HEK293T (cell line): ENCODE measurements at places on chromosomes 3 and 15.
A peak's percentile ranks its signal among the peaks of the same experiment; 100 is the strongest.

GRCh38 chr3:179083977-179084376 is 12.4 kb upstream of the ZMAT3 start:
- no peak for DNase-seq

- DNase-seq, result no peak
Measured at GRCh38 chr3:46471371-46471914, 6.7 kb upstream of the LTF start.

DNA sequence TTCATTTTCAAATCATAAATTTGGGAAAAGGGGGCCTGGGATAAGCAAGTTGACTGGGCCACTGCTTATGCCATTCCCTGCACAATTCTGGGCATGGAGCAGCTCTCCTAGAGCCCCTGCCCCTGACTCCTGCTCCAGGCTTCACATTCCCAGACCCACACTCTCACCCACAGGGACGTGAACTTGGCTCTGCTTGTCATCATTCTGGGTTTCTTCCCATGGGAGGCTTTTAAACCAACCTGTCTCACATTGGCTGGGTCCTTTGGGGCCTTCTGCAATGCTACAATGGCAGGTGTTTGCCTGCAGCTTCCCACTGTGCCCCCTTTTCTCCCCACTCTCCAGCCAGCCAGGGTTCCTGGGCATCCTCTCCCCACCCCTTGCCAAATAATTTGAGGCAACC is 49.1 kb downstream of the CYP19A1 start:
- DNase-seq, result no peak

DNA sequence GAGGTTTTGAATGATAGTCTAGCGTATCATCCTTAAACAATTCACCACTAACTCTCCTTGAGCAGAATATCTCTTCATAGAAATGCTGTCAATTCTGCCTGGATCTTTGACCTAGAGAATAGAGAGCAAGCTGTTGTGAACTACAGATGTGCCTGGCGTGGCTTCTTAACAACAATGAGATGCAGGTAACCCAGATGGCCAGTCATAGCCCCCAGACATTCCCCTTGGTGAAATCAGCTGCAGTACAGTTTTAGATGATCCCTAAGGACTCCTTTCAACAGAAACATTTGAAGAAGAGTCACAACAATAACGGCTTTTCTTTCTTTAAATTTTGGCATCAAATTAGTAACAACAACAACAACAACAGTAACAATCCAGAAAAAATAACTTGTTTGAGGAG is 1041.3 kb downstream of the ROBO1 start:
- DNase-seq, result no peak

DNA sequence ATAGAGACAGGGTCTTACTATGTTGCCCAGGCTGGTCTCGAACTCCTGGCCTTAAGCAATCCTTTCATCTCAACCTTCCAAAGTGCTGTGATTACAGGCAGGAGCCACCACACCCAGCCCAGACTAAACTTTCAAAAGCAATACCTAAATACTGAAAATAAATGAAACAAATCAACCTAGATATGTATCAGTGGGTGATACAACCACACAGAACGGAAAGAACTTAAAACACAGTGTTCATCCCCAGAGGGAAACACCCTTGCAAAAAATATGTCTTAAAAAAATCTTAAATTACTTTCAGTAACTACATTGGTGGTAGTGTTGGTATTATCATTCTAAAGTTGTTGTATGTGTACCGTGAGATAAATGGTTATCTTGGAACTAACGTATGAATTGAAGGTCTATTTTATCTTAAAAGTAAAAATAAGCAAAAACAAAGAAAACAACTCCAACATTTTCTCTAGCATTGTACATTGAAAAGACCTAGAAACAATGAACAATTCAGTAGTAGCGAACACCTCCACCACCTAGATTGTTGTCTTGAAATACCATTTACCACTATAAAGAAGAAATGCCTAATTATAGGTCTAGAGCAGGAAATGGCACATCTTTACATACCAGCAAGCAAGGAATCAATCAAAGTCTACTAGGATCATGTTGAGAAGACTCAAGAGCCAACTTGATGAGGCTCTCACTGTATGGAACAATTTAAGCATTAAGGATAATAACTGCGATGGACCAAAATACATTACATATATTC is 24.7 kb downstream of the SLTM start:
- no peak for DNase-seq

GRCh38 chr3:191476066-191476772 is 15.3 kb downstream of the PYDC2 start:
- no peak for DNase-seq

DNA sequence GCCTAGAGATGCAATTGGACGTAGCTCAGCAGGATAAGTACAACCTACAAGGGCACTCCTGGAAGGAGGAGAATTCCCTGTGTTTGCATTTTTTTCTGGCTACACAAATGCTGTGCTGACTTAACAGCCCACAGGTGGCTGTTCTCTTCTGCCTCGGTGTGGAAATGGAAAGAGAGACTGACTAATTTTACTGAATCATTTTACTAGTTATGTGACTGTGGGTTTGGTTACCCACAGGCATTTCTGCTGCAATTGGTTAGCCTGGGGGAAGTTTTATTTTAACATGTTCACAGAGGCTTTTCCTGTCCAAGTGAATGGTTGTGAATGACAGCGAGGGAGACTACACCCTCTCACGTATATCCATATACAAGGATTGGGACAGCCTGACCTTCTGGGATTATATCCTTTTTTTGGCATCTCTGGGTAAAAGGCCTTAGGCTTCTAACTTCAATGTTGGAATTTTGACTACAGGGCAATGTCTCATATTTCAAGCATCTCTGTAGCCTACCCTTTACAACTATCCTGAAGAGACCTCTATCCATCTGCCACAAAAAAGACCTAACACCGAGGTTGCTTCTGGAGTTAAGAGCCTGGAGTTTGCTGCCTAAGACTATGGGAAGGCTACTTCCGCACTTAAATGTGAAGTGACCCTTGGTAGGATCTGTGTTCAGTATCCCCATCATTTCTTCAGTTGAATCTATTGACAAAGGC is 67.2 kb upstream of the TP63 start:
- DNase-seq, result no peak

- no peak for DNase-seq
Measured at GRCh38 chr3:126858401-126858800, 124.5 kb upstream of the PLXNA1 start.

DNA sequence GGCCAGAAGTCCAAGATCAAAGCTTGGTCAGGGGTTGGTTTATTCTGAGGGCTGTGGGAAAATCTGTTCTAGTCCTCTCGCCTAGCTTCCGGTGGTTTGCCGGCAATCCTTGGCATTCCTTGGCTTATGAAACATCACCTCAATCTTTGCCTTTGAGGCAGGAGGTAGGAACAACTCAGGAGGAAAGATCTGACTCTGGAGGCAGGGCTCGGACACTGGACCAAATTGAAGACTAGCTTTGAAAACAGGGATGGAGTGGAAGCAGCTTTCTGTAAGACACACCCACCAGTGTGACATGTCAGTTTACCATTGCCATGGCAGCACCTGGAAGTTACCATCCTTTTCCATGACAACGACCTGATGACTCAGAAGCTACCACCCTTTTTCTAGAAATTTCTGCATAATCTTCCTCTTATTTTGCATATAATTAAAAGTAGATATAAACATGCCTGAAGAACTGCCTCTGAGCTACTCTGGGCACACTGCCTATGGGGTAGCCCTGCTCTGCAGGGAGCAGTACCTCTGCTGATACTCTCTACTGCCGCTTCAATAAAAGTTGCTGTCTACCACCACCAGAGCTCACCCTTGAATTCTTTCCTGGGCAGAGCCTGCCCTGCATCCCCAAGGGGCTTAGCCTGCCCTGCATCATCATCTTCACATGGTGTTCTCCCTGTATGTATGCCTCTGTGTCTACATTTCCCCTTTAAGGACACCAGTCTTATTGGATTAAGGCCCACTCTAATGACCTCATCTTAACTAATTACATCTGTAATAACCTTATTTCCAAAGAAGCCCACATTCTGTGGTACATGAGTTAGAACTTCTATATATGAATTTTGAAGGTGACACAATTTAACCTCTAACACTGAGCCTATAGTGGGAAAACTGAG is 38.3 kb upstream of the TM4SF4 start:
- no peak for DNase-seq

DNA sequence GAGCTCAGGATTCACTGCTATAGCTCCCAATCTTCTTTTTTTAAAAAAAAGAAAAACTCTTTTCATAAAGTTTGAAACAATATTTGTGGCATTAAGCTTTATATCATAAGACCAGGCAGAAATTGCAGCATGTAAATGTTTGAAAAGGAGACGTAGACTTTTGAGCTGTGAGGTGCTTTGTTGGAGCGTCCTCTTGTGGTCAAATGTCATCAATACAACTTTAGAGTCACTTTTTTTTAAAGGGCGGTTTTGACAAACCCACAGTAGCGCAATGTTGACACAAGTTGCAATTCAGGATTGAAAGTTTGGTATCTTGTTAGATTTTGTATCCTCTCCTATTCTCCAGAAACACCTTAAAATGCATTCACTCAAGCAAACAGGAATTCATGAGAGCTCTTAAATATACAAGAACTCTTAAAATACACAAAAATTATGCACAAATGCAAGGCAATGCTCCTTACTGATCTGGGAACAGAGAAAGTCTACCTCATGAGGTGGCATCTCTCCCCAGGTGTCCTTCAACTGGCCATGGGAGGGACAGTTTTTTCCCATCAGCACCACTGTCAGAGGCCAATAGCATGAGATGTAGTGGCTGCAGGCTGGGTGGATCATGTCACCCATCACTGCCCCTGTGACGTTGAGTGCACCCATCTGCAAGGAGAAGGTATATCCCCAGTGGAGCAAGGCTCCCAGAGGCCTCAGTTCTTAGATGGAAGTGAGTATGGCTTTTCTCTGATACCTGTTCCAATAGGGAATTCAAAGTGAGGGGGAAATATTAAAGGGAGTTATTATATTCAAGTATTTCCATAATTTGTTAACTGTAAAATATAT is 70.7 kb downstream of the ANXA2 start:
- DNase-seq, result no peak

- DNase-seq, result peak; percentile 11
Measured at GRCh38 chr3:38829404-38829803, 13.4 kb upstream of the SCN10A start.
